ENCODE measurements at places on chromosomes 4 and X.

DNA sequence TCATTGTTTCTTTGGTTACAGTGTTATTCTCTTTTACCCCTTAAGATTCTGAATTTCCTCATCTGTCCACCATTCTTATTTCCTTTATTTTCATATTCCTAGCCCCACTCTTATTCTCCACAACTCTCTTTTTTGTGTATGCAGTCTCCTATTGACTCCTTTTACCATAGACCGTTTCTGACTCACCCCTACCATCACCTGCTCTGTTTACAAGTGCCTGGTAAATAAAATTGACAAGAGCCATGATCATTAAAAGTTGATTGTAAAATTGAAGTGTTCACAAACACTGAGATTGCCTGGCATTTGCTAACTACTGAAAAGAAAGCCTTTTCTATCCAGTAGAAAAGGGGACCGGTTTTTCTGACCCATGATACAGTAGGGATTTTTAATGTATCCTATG, 54.4 kb downstream of the MRPL1 start:
- no peak for DNase-seq

DNA sequence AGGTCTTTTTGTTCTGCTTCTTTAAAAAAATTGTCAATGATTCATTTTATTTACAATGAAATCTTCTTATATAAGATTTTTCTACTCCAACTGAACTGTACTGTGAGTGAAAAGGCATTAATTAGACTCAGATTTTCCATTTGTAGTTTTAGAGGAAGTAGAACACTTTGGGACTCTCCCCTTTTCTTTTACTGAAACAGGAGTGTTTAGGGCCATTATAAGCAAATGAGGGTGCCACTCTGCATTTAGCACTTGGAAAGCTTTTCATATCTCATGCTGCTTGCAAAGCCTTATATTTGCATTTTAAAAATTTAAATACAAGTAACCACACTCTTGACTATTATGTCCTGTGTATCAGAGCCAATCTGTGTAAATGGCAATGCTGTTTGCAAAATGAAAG, 584.3 kb downstream of the KLHL13 start:
- no peak for DNase-seq

DNA sequence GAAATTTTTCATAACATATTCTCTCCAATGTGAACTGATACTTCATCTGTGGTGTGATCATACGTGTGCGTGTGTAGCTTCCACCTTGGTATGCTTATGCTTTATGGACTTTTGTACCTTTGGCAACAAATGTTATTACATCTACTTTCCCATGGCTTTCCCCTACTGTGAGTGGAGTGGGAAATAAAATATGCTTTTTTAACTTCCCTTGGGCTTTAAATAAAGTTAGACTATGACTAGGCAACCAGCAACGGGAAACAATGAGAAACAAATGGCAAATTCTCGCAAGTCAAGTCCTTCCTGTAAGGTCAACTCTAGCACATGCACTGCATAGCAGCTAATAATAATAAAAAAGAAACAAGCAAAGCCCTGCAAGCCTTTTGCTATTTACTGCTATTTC, 205.0 kb upstream of the PDE5A start:
- no peak for DNase-seq

DNA sequence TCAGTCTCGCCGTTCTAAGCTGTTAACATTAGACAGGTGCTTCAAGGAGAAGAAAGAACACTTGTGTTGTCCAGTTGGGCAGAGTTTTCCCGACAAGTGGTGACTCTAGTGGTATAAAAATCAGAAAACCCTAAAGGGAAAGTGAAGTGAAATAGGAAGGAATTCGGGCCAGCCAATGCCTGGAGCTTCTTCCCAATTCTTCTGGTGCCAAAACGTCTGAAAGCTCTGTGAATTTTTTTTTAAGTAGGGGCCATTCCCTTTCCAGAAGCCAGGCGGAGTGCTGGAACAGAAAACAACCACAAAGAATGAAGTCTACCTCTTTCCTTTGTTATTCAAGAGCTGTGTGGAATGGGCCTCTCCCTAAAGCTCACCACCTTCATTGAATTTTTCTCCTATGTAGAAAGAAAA, 43.1 kb upstream of the PPARGC1A start:
- no peak for DNase-seq

DNA sequence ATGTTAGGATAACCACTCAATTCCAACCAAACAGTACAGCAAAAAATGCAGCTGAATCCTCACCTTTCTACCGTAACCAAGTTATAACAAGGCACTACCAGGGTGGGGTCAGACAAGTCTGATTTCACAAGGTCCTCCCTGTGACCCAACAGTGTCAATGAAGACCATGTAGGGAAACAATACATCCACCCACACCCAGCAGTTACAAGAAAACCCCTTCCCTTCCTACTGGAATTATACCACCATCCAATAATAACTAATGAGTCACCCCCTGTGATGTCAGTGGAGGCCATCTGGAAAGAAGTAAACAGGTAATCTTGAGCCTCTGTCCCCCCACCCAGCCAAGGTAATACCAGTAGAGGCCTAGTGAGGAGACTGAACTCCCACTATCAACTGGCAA, 117.6 kb downstream of the FGF16 start:
- DNase-seq = no peak

- no peak for DNase-seq
Measured at GRCh38 chrX:7953446-7953845, 26.2 kb upstream of the PNPLA4 start.
